Pancreas (tissue), 10 donors: ENCODE measurements at places on chromosomes 12 and 14.

DNA sequence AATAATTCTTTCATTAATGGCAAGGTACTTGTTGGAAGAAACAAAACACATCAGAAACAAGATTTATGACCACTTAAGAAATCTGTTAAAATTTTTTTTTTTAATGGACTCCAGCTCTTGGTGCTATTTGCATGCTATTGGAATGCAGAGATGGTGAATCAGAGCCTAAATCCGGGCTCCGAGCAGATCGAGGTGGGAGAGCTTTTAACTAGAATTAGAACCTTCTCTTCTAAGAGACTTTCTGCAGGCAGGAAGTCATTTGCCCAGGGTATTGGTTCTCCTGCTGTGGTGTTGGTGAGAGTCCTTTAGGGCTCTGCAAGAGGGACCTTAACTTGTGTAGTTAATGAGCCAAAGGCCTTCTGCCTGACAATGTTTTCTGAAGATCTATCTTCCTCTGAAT is 419.4 kb downstream of the SNAPC1 start:
- no peaks in the 10 kb centered on the region for H3K4me1 ChIP-seq
- no peaks in the 10 kb centered on the region for H3K27me3 ChIP-seq
- no peak overlapping the region for H3K4me3 ChIP-seq
- no peak for DNase-seq
- H3K36me3 ChIP-seq: no peaks in the 10 kb centered on the region
- H3K27ac ChIP-seq: no peak overlapping the region

DNA sequence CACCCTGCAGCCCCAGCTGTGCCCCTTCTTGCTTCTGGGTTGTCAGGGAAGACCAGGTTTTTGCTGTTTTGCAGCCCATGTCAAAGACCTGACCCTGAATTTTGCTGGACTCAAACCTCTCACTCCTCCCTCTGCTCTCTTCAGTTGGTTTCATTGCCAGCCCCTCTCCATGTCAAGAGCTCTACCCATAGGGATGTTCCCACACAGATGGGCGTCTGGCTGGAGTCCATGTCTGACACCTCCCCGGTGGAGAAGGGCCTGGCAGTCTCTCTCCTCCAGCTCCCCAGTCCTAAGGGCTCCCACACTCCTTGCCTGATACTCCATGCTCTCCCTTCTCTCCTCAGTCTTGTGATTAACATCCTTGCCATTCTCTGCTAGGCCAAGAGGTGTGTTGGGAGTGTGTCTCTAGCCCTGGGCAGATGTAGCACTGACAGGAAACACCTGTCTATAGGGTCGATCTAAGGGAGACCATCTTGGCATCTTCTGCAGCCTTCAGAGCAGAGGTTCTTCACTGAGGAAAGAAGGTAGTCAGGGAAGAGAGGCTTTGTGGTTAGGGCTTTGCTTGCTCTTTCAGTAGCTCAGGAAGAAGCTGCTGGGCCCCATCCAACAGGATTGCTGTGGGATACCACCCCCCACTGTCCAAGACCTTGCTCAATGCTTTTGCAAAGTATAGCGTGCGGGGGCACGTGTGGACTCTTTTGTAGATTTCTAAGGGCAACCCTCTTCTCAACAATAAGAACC is 4.7 kb downstream of the ASIC1 start:
- H3K4me1 ChIP-seq: peaks cover under 1% of the 10 kb centered on the region
- no peak overlapping the region for H3K27ac ChIP-seq
- H3K27me3 ChIP-seq: no peaks in the 10 kb centered on the region
- no peak overlapping the region for H3K4me3 ChIP-seq
- DNase-seq: no peak

DNA sequence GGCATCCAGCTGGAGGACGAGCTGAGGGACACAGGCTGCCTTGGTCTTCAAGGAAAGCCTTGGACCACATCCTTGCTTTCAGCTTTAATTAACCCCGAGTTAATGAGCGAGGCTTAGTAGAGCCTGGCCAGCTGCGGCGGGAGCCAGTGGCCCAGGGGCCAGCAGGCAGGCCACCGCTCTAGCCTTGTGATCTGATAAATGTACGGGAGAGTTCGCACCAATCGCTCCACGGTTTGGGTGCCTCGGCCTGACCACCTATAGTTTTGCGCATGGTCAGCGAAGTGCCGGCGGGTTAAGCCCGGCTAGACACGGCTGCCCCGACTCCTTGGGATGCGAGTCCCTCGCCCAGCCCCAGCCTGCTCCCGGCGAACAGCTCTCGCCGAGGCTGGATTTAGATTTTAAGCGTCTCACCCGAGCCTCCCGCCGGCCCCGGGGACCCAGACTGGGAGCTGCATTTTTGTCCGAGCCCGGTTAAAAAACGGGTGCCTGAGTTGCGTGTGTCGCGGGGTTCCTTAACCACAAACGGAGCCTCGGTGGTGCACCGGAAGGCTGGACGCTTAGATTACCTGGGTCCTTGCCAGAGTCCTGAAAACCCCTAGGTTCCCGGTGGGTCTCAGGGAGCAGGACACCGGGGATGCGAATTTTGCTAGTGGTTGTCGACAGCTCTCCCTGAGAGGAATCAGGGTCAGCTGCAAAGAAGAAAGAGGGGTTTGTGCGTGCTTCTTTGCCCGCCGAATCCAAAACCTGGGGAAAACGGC is 2.9 kb upstream of the HOXC12 start:
- H3K36me3 ChIP-seq: no peaks in the 10 kb centered on the region
- no peak overlapping the region for H3K4me3 ChIP-seq
- no peak for DNase-seq
- H3K27ac ChIP-seq: no peak overlapping the region
- H3K4me1 ChIP-seq: no peaks in the 10 kb centered on the region
- peaks cover 67% of the 10 kb centered on the region for H3K27me3 ChIP-seq

GRCh38 chr12:28767836-28768348 is 381.2 kb upstream of the FAR2 start:
- no peak overlapping the region for H3K4me3 ChIP-seq
- no peaks in the 10 kb centered on the region for H3K27me3 ChIP-seq
- H3K27ac ChIP-seq: no peak overlapping the region
- no peak for DNase-seq
- H3K36me3 ChIP-seq: no peaks in the 10 kb centered on the region

- no peaks in the 10 kb centered on the region for H3K36me3 ChIP-seq
- H3K4me3 ChIP-seq: no peak overlapping the region
- H3K4me1 ChIP-seq: no peaks in the 10 kb centered on the region
Measured at GRCh38 chr12:2034633-2035430, 18.0 kb upstream of the CACNA1C start.

DNA sequence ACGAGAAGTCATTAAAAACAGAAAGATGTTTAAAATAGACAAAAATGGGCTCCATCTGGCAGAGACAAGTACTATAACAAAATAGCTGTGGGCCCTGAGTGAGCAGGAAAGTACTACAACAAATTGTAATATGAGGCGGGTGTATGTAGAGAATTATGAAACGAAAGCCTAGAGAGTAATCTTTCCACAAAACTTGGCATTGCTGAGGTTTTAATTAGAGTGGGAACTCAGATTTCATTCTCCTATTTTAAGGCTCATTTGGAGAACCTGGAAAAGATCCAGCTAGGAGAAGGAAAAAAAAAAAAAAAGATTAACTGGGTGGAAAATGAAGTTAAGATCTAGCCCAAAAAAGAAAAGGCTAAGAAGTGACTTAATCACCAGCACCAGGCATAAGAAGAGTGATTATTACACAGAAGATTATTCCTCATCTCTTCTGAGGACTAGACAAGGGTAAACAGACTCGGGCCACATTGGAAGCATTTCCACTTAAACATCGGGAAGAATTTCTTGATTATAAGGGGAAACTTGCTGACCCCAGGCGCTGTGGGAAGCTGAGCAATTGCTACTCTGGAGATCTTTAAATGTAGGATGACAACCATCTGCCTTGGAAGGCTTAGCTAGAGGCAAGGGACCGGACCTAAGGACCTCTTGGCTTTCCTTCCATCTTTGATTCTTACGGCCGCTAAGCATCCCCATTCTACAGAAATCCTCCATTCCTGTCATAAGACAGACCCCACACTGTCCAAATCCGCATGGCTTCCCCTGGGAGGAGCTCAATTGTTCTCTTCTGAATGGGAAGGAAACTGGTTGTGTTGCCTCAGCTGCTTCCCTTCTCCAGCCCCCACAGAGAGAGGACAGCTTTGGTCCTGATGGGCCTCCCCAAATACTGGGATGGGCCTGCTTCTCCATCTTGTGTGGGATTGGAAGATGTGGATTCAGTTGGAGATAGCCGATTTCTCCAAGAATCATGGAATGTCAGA is 40.6 kb downstream of the IGF1 start:
- peaks cover 10% of the 10 kb centered on the region for H3K4me1 ChIP-seq
- no peak for DNase-seq
- H3K27ac ChIP-seq: no peak overlapping the region

GRCh38 chr12:112685321-112685720 is 106.2 kb upstream of the RPH3A start:
- H3K27me3 ChIP-seq: no peaks in the 10 kb centered on the region
- H3K4me3 ChIP-seq: no peak overlapping the region
- H3K27ac ChIP-seq: no peak overlapping the region
- H3K36me3 ChIP-seq: no peaks in the 10 kb centered on the region

DNA sequence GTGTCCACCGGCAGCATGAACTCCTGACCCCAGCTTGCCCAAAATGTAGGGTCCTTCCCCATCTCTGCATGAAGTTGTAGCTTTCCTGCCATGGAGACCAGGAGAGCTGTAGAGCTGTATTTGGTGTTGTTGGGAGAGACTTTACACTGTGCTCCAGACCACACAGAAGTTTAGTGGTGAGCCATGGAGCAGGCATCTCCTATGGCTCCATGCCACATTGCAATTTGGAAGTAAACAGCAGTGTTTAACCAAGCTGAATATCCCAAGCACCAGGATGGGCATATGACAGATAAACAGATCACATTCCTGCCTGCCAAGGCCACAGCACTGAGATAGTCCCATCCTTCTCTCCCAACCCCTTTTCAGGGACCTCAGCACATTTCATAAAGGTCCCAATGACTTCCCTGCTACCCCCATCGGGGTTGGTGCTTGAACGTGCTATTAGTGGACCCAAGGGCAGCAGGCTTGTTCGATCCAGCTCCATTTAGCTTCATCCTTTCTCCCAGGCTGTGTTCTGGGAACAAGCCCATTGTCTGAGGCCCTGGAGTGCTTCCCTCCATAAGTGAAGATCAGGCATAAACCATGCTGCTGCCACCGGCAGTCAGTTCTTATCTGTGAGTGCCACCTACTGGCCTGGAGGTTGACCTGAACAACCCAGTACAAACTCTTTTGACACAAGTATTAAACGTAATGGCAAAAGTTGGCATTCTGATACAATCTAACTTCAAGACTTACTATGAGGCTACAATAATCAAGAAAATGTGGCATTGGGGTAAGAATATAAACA is 172.3 kb upstream of the ATXN7L3B start:
- H3K27ac ChIP-seq: no peak overlapping the region
- no peak overlapping the region for H3K4me3 ChIP-seq
- DNase-seq: peak; percentile 29
- no peaks in the 10 kb centered on the region for H3K4me1 ChIP-seq
- H3K36me3 ChIP-seq: no peaks in the 10 kb centered on the region
- no peaks in the 10 kb centered on the region for H3K27me3 ChIP-seq

DNA sequence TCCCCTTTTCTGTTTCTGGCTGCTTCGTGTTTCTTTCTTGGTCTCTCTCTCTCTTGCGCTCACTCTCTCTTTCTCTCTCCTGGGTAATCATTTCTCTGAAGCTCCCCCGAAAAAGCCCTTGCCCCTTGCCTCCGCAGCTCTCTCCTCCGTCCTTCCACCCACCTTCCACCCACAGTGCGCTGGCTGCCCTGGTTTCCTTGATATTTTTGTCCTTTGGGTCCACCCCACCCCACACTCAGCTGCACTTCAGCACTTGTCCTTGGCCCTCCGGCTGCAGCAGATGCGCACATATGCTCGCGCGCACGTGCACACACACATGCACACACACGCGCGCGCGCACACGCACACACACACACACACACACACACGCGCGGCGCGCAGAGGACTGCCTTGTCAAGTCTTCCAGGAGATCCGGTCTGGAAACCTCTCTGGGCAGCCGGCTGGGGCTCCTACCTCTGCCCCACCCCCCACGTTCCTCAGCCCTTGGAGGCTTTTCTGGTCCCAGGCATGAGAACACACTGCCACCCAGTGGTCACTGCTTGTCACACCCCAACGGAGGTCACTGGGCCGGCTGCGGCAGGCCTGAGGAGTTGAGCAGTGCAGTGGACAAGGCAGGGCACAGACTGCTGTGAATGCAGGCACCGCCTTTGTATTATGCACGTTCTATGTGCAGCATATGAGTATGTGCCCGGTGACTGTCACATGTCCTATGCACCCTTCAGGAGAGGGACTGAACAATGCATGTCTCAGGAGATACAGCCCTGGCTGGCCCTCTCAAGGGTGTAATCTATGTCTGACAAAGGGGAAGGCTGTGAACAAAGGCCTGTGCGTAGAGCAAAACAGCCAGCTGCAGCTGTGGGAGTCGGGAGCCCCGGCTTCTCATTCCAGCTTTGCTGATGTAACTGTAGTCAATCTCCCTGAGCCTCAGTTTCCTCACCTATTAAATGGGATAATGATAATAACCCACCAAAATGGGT is 6.5 kb downstream of the LAG3 start:
- no peak overlapping the region for H3K4me3 ChIP-seq
- peak; percentile 95 for DNase-seq
- no peaks in the 10 kb centered on the region for H3K36me3 ChIP-seq
- peak overlapping the region; percentile 5 for H3K27ac ChIP-seq
- no peaks in the 10 kb centered on the region for H3K4me1 ChIP-seq

GRCh38 chr14:80636071-80636470 is 305.5 kb downstream of the CEP128 start:
- no peaks in the 10 kb centered on the region for H3K27me3 ChIP-seq
- H3K36me3 ChIP-seq: no peaks in the 10 kb centered on the region
- H3K4me3 ChIP-seq: no peak overlapping the region
- no peak overlapping the region for H3K27ac ChIP-seq
- no peak for DNase-seq

- no peaks in the 10 kb centered on the region for H3K4me1 ChIP-seq
- H3K27ac ChIP-seq: no peak overlapping the region
- no peak overlapping the region for H3K4me3 ChIP-seq
- H3K27me3 ChIP-seq: no peaks in the 10 kb centered on the region
Measured at GRCh38 chr14:105389534-105389933, 8.8 kb upstream of the TEX22 start.

DNA sequence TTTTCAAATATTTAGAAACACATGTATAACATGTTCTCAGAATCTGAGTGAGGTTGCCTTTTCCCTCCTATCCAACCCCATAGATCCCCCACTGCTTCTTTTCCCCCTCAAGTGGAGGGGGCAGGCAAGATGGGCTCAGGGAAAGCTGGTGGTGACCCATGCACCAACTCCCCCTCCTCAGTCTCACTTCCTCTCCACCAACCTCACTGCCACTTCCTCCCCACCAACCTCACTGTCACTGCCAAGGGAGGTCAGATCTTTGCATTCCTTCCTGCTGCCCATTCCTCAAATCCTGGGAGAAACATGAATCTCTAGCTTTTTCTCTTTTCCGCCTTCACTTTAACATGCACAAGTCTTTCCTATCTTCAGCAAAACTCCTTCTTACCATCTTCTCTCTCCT is 48.7 kb downstream of the SPTB start:
- no peaks in the 10 kb centered on the region for H3K36me3 ChIP-seq
- H3K4me3 ChIP-seq: no peak overlapping the region
- no peaks in the 10 kb centered on the region for H3K4me1 ChIP-seq
- no peaks in the 10 kb centered on the region for H3K27me3 ChIP-seq
- no peak for DNase-seq
